ENCODE measurements at places on chromosomes 2 and 18. TPM values are rescaled to one million over a fixed set of nuclear protein-coding genes. Genes with fewer than 3 reads are reported as not detected.

DNA sequence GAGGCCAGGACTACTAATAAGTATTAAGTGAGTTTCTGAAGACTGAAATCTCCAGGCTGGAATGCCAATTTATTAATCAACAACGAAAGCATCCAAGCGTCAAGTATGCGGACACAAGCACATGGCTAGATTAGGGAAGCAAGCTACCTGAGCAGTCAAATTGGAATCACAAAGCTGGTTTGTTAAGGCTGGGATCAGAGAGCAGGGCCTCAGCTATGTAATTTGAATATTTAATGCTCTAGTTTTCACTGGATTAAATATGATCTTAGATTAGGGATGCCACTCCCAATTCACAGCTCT, 5.7 kb downstream of the CCL20 start:
- no peak overlapping the region for H3K4me3 ChIP-seq
- no peak for DNase-seq
- no peaks in the 10 kb centered on the region for H3K36me3 ChIP-seq

DNA sequence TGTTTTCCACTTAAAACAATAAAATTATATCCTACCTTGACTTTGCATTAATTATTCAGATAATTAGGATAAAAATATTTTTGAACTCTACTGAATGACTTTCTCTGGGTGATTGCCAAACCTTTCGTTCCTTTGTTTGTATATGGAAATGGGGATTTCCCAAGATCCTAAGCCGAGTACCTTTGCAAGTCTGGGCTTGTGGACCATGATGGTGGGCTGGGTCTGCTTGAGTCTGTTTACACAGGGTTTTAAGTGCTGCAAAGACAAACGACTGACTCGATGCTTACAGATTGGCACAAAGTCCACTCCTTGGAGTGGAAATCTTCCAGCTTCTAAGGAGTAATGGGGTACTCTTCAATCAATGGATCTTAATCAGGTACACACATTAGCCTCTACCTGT, 659.5 kb downstream of the TSN start:
- H3K27me3 ChIP-seq = no peaks in the 10 kb centered on the region
- no peak overlapping the region for H3K4me3 ChIP-seq
- no peaks in the 10 kb centered on the region for H3K4me1 ChIP-seq
- H3K27ac ChIP-seq = no peak overlapping the region
- no peak for DNase-seq

GRCh38 chr2:46569766-46570165, 90.4 kb downstream of the TMEM247 start:
- DNase-seq = no peak
- no peak overlapping the region for H3K4me3 ChIP-seq
- no peaks in the 10 kb centered on the region for H3K36me3 ChIP-seq
- H3K4me1 ChIP-seq = peaks cover 2% of the 10 kb centered on the region
- H3K27me3 ChIP-seq = no peaks in the 10 kb centered on the region

GRCh38 chr18:74097803-74098202, 49.8 kb downstream of the FBXO15 start:
- no peaks in the 10 kb centered on the region for H3K4me1 ChIP-seq
- peaks cover 1% of the 10 kb centered on the region for H3K36me3 ChIP-seq
- H3K27ac ChIP-seq = no peak overlapping the region
- H3K27me3 ChIP-seq = no peaks in the 10 kb centered on the region
- H3K4me3 ChIP-seq = no peak overlapping the region

The RAB6C gene
- total RNA-seq = 0.18 TPM

The SMCHD1 gene
- total RNA-seq = 129 TPM

DNA sequence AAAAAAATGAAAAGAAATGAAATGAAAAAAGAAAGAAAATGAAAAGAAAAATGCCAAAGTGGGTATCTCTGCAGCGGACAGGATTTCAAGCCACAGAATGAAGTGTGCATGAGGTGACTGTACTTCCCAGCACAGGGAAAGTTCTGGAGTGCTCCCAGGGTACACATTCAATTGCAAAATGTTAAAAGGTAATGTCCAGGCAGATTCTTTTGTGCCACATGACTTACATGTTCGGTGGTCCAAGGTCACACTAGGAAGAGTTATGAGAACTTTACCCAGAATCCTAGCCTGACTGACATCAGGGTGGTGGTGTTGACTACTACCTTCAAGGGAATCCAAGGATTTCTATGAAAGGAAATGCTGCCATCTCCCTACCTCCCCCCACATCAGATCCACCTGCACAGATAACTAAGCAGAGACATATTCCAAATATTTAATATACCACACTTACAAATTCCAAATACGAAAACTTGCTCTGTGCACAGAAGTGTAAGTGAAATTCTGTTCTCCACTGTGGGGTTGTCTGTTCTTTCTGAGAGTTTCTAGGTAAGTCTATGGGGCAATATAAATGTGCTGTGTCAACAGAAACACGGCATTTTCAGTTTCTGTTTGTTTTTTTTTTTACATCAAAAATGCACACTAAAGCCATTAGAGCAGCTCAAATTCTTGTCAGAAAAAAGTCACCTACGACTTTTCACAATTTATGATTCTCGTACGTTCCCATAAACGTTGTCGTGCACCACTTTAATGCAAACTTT, 56.6 kb downstream of the CABYR start:
- H3K4me3 ChIP-seq = no peak overlapping the region
- peaks cover 24% of the 10 kb centered on the region for H3K27me3 ChIP-seq
- no peaks in the 10 kb centered on the region for H3K4me1 ChIP-seq
- DNase-seq = no peak

GRCh38 chr2:129277585-129277981, 701.9 kb upstream of the RAB6C start:
- H3K4me3 ChIP-seq = no peak overlapping the region
- H3K36me3 ChIP-seq = no peaks in the 10 kb centered on the region
- H3K27me3 ChIP-seq = no peaks in the 10 kb centered on the region
- no peak for DNase-seq

DNA sequence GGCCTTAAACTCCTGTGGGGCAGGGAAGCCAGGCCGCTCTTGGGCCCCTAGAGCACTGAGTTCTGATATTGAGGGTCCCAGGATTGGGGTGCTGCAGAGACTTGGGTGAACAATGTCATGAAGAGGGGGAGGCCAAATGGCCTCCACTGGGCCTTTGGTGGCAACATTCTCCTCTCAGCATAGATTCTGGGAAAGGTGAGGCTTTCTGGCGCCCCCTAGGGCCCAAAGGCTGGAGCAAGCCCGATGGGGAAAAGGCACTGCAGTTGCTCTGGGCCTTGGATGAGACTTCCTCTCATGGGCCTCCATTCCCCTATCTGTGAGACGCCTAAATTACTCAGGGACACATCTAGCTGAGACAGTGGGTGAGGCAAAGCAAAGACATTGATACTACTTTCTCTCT, 84.8 kb downstream of the ACAA2 start:
- H3K4me1 ChIP-seq = peaks cover 8% of the 10 kb centered on the region
- no peak overlapping the region for H3K27ac ChIP-seq
- H3K27me3 ChIP-seq = peaks cover 6% of the 10 kb centered on the region
- no peak overlapping the region for H3K4me3 ChIP-seq

DNA sequence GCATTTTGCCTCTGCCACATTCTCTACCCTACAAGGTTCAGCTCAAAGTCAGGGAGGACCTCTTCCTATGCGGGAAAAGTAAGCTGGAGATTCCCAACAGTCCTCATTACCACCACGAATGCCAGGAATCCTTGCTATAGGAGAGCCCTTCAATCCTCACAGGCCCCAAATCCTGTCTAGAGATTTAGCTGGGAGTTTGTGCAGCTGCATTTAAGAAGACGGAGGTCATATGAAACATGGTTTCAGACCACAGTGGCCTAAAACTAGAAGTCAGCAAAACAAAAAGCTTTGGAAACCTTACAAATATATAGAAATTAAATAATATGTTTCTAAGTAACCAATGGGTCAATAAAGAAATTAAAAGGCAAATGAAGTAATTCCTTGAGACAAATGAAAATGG, 415.3 kb upstream of the SETBP1 start:
- H3K27ac ChIP-seq = no peak overlapping the region
- H3K36me3 ChIP-seq = no peaks in the 10 kb centered on the region
- no peaks in the 10 kb centered on the region for H3K27me3 ChIP-seq
- H3K4me3 ChIP-seq = no peak overlapping the region
- no peaks in the 10 kb centered on the region for H3K4me1 ChIP-seq

DNA sequence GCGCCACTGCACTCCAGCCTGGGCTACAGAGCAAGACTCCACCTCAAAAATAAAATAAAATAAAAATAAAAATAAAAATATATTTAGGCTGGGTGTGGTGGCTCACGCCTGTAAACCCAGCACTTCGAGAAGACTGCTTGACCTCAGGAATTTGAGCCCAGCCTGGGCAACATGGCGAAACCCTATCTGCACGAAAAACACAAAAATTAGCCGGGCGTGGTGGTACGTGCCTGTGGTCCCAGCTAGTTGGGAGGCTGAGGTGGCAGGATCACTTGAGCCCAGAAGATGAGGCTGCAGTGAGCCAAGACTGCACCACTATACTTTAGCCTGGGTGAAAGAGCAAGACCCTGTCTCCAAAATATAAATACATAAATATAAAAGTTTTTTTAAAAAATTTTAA, 6.4 kb downstream of the RTN4 start:
- peaks cover 32% of the 10 kb centered on the region for H3K4me1 ChIP-seq
- H3K27me3 ChIP-seq = no peaks in the 10 kb centered on the region
- no peak for DNase-seq
- no peak overlapping the region for H3K27ac ChIP-seq
- peaks cover 16% of the 10 kb centered on the region for H3K36me3 ChIP-seq

The ASXL3 gene
- total RNA-seq = not detected

DNA sequence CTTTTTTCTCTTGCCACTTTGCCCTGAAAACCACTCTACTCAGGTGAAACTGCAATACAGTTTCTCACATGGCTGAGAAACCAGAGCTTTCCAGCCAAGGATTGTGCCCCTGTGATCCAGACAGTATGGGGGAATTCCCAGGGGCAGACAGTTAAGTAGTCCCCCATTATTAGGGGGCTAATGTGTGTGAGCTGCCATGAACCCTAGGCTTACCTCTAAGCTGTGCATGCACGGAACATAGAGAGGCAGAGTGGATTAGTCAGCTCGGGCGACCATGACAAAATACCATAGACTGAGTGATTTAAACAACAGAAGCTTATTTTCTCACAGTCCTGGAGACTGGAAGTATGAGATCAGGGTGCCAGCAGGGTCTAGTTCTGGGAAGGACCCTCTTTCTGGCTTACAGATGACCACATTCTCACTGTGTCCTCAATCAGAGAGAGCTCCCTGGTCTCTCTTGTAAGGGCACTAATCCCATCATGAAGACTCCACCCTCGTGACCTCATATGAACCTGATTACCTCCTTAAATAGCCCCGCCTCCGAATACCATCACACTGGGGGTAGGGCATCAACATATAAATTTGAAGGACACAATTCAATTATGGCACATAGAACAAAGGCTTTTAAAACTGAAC, 215.1 kb downstream of the EIPR1 start:
- H3K27me3 ChIP-seq = no peaks in the 10 kb centered on the region
- H3K4me1 ChIP-seq = no peaks in the 10 kb centered on the region
- H3K27ac ChIP-seq = no peak overlapping the region
- DNase-seq = no peak
- peaks cover 23% of the 10 kb centered on the region for H3K36me3 ChIP-seq
- H3K4me3 ChIP-seq = no peak overlapping the region

The VWC2L gene
- total RNA-seq = not detected

The UGT1A5 gene
- total RNA-seq = not detected

GRCh38 chr2:229342376-229342775, 71.3 kb upstream of the PID1 start:
- no peak for DNase-seq
- H3K27ac ChIP-seq = no peak overlapping the region
- no peak overlapping the region for H3K4me3 ChIP-seq
- no peaks in the 10 kb centered on the region for H3K36me3 ChIP-seq

DNA sequence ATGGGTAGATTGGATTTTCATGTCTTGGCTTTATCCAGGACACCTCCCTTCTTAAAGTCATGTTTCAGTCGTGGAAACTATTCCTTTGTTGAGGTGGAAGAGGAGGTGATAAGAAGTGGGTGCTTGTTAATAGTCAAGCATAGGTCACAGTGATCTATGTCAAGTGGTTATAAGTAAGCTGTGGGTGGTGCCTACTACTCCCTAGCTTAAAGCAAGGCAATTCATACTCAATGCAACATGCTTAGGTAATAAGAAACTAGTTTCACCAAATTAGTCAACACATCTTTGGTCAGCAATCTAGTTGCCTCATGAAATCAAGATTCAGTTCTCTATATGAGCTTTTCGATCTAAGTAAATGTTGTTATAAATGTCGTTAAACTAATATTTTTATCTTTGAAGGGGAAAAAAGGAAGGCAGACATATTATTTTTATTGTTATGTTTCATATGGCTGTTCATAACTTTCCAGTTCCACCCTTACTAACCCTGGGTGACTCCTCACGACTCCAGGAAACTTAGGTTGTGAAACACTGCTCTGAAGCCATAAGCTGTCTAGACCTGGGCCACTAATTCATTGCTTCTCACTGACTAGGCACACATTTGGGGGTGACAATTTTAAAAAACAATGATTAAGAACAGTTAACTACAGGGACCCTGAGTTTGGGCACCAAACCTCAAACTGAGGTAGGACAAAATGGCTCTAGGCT, 5.8 kb upstream of the ABCB11 start:
- DNase-seq = no peak
- no peak overlapping the region for H3K4me3 ChIP-seq
- H3K27ac ChIP-seq = no peak overlapping the region

DNA sequence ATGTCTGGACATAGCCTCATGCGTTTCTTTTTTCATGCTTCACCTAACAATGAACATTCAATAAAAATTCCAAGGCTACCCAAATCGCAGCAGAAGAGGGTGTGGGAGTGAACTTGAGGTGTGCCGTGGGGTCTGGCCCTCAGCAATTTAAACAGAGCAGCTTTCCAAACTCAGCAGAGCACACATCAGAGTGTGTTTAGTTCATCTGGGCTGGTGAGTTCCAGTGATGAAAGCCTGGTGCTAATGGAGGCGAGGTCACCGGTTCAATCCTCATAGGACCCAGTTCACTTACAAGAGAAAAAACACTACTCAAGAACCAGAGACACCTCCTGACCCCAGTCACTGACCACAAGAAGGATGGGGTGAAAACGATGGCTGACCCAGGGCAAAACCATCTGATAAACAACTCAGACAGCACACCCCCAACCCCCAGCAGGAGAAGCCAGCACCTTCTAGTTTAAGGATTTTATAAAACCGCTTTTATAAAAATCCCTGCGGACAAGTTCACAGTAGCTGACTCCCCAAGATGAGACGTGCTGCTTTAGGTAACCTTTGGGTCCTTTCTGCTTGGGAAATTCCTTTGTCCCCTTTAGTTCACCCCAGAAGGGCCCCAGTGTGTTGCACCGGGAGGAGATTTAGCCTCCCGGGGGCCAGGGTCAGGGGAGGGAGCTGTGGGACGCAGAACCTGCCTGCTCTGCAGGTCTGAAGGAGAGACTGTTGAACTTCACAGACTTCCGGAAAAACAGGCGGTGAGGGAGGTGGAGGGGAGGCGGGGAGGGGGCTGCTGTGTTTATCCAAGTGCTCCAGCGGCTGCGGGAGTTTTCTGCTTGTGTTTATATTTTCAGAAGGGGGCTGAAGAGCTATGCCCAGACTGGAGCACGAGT, 152.7 kb upstream of the SOX11 start:
- no peak overlapping the region for H3K27ac ChIP-seq
- H3K4me1 ChIP-seq = no peaks in the 10 kb centered on the region
- no peaks in the 10 kb centered on the region for H3K27me3 ChIP-seq
- DNase-seq = no peak
- H3K36me3 ChIP-seq = no peaks in the 10 kb centered on the region

The BCL2 gene
- total RNA-seq = 118 TPM

The ELOA2 gene
- not detected for total RNA-seq

The TUBA3E gene
- total RNA-seq = not detected

The KDSR gene
- total RNA-seq = 48.4 TPM

The CHRNA1 gene
- total RNA-seq = not detected

The MYO7B gene
- 0.26 TPM for total RNA-seq
